ENCODE measurements at places on chromosomes 12 and 14.

- DNase-seq, result no peak
Observed at GRCh38 chr14:104966261-104966865, 11.8 kb downstream of the AHNAK2 start.

DNA sequence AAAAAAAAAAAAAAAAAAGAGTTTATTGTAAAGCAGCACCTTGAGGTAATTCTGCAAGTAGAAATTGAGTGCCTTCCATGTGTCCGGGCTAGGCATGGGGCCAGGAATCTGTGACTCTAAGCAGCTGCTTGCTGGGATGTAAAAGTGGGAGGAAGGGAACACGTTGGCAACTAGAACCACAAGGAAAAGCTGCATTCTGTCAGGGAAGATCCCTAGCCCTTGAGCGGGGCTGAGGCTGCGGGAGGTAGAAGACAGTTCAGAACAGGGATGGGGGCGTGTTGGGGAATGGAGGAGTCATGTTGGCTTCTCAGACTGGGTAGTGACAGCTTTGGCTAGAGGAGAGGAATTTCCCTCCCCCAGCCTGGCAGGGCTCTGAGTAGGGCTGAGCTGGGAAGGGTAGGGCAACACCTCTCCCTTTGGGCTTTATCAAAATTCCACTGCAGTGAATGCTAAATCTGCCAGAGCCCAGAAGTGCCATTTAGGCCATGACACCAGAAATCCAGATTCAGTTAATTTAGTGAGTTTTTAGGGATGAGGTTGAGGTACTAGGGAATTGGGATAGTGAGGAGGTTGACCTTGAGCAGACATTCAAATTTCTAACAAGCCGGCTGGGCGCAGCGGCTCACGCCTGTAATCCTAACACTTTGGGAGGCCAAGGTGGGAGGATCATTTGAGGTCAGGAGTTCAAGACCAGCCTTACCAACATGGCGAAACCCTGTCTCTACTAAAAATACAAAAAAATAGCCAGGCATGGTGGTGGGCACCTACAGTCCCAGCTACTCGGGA lies 3.4 kb upstream of the TRAFD1 start:
- DNase-seq, result peak; percentile 89

DNA sequence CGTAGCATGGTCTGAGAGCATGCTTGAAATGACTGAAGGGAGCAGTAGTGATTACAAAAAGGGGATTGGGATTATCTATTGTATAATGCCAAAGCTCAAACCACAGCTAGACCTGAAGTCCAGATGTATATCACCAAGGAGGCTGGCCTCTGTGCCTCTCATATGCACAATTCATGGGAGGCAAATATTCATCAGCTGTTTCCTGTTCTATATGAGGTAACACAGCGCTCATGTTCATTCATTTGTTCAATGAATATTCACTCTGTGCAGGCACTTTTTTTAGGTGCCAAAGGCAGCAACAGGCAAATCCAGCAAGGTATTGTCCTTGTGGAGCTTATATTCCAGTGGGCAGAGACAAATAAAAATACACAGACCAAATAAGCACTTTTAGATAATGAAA lies 39.0 kb downstream of the CRACR2A start:
- no peak for DNase-seq

DNA sequence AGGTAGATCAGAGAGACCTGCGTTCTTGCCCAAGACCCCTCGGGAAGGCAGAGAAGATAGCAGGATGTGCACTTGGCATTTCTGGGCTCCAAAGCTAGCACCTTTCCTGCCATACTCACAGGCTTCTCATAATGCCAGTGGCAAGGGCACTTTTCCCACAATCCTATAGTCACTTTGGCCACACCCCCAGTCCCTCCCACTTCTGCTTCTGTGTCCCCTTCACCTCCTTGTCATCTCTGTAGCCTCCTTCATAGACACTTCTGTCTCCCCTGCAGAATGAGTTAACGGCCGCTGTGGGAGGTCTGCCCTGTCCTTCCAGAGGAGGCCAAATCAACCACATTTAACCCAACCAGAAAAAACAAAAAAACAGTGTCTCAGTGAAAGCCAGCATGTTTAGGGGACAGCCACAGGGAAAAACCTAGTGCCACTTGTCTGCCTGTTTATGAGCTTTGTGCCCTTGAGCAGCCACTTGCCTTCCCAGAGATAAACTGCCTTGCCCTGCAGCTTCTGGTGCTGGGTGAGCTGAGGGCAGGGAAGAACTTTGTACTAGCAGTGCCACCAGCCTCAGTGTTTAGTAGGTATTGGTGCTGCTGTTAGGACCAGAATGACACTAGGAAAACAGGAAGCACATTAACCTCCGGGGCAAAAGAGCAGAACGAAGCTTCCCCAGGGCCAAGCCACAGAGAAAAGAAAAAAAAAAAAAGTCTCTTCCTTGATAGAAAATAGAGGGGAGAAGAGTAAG lies 193.0 kb upstream of the PWP1 start:
- DNase-seq, result no peak

DNA sequence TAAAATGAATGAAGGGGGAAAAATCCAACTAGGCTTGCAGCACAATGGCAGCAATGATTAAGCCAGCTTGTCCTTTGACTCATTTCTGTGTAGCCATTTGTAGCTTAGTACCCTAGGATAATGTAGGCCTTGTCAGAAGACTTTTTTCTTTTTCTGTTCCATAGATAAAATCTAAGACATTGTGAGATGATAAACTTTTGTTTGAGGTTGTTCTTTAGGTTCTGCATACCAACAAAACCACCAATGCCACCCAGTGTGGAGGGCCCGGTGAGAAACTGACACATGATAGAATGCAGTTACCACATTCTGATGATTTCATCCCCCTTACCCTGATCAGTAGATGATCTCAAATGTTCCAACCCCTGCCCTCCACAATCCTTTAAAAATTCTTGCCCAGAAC lies 6.6 kb upstream of the KLRD1 start:
- peak; percentile 51 for DNase-seq

DNA sequence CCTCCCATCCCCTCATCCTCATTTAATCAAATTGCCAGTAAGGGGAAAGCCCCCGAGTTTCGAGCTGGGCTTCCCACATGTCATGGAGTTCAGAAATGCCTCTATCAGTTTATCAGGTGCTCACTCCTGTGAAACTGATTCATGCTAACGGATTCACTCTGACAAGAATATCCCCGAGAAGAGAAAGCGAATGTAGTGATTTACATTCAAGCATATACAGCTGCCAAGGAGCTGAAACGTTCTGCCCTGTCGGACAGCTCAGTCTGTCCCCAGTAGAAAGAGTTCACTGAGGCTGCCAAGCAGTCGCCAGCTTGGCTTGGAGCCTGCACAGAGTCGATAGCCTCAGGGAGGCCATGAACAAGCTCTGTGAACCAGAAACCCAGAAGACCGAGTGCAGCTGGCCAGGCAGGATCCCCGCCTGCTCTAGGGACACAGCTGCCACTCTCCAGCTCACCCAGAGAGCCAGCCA lies 88.4 kb downstream of the TMCC3 start:
- no peak for DNase-seq

GRCh38 chr14:50362764-50363713 lies 33.6 kb downstream of the CDKL1 start:
- DNase-seq, result peak; percentile 11

- DNase-seq, result no peak
Observed at GRCh38 chr14:74402401-74403251, 23.4 kb downstream of the SYNDIG1L start.

Data from mesenchymal stem cell (in vitro differentiated cells and primary cell).